Activated CD4-positive, alpha-beta T cell treated with anti-CD3 and anti-CD28 coated beads, Interleukin-2, amount 50 U/mL, for 1 hour (primary cell): ENCODE measurements at places on chromosomes 2 and 18.

DNA sequence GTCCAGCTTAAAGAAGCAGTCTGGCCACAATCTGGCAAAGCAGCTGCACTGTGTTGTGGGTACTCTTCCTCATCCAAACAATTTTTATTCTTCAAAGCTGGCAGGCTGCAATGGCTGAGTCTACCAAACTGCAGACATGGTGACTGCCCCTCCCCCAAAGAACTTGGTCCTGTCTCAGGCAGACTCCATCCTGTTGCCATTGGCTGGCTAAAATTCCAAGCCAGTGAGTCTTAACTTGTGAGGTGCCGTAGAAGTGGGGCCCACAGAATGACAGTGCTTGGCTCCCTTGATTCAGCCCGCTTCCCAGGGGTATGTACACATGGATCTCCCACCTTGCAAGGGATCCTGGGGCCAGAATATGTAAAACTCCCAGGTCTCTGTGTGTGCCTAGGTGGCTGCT, 14.5 kb upstream of the NXPH2 start:
- DNase-seq: no peak

GRCh38 chr2:14867853-14868252, 235.3 kb downstream of the LRATD1 start:
- DNase-seq: no peak

- no peak for DNase-seq
Measured at GRCh38 chr18:58544616-58545337, 84.1 kb downstream of the ALPK2 start.

- no peak for DNase-seq
Measured at GRCh38 chr18:41456831-41457230, 498.2 kb upstream of the PIK3C3 start.

DNA sequence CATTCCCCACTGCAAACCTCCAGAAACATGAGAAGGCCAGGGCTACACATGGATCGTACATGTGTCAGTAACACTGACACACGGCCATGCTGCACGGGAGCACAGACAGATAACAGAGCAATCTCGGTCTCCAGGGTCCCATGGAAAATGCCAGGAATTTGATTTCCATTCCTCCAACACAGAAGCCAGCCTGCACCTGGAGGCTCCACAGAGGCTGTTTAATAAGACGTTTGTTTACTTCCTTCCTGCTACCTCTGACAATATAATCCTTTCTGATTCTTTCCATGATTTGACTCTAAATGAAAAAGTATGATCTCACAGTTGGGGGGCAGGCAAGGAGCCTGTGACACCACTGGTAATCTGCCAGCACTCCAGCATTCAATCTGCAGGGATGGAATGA, 210.9 kb upstream of the DDX18 start:
- DNase-seq: no peak

DNA sequence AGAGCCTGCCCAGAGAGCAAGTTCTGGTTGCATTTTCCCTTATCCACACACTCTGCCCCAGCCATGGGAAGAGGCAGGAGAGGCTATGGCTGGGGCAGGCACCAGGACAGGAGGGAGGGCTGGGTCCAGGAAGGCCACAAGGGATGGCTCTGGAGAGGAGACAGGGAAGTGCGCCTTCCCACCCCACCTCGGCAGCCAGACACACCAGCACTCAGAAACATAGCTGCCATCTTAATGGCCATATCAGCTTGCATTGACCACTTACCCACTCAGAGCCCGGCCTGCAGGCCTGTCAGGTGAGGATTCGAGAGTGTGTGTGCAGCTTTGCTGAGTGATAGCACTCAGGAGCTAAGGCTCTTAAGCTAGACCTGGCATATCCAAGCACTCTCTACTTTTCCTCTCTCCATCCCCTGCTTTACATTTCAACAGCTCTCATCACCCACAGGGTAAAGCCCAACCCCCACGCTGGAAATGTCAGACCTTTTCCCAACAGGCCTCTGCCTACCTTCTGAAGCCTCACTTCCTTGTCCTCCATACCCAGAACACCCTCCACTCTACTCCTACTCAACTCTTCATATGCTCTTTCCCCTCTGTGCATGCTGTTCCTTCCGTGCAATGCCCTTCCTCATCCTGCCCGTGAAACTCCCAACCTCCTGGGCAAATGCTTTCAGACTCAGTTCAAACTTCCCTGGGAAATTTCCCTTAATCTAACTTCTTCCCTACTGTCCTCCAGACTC, 147.9 kb downstream of the TNS1 start:
- DNase-seq: no peak

GRCh38 chr2:172293952-172294351, 133.4 kb upstream of the ITGA6 start:
- no peak for DNase-seq

GRCh38 chr18:12246849-12247808, 7.0 kb upstream of the CIDEA start:
- DNase-seq: no peak

- no peak for DNase-seq
Measured at GRCh38 chr2:239824046-239824694, 201.0 kb downstream of the NDUFA10 start.

DNA sequence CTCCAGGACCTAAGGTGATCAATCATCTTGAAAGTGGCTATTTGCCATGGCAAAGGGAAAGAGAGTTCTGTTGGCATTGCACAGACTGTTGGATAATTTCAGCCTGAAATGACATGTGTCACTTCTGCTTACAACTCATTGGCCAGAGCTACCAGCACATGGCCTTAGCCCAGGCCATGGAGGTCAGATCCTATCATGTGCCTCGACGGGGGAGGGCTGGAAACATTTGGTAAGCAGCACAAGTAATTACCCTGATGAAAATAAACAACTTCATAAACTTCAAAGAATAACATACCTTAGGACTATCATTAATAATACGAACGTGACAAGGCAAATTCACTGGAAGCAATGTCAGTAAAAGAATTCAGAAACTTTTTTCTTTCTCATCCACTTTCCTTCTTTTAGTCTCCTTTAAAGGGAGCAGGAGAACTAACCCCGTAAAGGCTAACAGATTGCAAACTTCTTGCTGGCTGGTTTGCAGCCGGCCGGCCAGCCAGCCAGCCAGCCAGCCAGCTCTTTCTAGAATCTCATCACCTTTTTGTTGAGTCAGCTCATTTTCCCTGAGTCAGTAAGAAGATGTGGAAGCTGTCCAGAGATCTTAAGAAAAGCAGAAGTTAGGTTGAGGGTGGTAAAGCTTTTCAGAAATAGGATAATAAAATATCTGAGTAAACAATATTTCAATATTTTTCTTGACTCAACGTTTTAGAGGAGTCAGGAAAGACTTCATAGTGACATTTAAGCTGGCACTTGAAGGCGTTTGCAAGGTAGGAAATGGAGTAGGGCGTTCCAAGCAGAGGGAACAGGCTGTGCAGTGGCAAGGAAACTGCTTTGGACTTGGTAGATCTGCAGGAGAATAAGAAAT, 31.9 kb downstream of the CNRIP1 start:
- DNase-seq: no peak

DNA sequence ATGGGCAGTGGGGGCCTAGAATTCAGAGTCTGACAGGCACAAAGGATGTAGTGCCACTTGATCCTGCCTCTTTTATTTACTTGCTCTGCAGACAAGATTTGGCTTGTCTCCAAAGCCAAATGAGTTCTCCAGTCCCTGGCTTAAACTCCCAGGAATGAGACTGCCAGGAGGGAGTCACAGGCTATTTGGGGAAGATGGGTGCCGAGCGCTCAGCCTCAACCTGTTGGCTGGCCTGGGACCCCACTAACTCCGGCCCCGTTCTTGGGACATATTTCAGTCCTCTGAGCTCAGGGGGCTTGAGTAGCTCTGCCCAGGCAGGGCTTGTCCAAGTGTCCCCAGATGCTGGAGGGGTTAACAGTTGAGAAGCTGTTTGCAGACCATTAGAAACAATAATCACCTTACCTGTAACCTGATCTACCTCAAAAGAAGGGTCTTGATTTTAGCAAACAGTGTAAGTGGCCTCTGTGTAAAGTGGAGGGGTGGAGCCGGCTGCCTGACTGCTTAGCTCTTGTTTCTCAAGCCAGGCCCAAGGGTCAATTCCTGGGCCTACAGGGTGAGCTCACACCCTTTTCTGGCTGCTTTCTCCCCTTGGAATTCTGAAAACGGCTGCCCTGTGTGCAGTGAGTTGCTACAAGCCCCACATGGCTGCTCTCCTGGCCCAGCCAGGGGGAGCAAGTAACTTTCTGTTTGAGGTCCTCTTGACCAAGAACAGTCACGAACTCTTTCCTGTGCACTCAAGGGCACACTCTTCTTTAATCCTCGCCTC, 27.1 kb upstream of the FZD5 start:
- no peak for DNase-seq

DNA sequence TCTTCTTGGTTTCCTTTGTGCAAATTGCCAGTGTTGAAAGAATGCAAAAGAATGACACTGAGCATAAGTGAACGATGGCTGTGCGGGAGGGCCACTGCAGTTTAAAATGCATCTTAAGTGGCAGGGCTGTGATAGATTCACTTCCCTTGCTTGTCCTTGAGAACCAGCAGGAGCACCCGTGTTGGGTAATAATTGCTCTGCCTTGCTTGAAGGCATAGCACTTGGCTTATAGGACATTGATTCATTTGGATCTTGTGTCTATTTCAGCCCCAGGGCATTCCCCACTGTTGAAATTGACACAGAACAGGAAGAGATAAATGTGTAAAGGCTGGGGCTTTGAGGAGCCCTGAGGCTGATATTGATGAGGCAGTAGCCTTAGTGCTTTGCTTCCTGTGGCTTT, 1003.7 kb upstream of the GYPC start:
- no peak for DNase-seq

DNA sequence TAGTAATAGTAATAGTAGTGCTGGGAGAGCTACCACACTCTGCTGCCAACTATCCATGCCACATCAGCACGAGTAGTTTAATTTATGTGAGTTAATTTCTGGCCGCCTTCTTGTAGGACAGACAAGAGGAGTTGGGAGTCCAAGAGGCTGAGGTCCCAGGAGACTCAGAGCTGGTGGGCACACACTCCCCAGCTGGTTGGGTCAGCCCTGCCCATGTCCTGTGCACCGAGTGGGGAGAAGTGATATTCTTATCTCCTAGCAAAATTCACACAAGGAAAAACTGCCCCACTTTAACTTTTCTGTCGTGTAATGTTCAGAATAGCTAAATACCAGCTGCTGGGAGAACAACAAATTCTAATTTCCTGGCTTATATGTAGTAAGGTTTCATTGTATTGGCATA, 15.2 kb upstream of the MAP4K4 start:
- DNase-seq: no peak

GRCh38 chr18:79384834-79385233, 10.9 kb upstream of the NFATC1 start:
- no peak for DNase-seq

GRCh38 chr2:29447513-29447912, 332.3 kb downstream of the CLIP4 start:
- no peak for DNase-seq

DNA sequence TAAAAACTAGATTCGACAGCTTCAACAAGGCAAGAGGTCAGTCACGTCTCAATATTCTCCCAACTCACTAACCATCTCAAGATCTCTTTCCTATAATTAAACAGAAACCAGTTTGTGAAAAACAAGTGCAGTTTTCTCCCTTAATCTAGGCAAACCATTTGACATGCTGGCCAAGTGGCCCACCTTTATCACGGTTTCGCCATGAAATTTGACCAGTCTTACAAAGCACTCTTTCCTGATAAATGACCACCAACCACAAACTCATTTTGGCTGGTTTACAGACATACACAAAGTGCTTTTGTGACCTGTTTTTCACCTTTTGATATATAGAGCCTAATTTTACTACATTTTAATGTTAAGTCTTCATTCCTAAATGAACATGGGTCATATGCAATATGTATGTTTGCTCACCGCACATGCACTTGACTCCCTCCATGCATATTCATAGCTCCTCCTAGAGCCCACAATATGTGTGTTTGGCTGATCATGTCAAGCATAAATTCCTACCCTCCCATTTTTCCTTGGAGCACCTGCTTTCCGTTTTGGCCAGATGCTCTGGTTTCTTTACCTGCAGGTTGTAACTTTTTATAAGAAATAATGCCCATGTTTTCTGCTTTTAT, 385.1 kb downstream of the RAD51AP2 start:
- no peak for DNase-seq

- no peak for DNase-seq
Measured at GRCh38 chr2:68997401-68997800, 15.6 kb upstream of the ANTXR1 start.

DNA sequence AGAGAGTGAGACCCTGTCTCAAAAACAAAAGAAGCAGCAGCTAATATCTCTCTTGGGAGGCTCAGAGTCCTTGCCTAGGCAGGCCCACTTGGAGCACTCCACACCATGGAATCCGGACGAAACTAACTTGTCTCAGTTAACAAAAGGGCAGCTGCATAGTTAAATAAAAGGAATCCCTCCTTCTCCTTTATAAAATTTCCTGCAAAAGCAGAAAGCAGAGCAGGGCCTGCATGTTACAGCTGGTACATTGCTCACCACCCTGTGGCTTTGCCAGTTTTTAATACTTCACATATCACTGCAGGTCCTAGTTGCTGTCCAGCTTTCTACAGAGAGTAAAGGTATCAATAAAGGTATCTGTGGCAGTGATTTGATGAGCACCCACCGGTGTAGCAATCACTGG, 93.6 kb downstream of the ASAP2 start:
- DNase-seq: no peak

DNA sequence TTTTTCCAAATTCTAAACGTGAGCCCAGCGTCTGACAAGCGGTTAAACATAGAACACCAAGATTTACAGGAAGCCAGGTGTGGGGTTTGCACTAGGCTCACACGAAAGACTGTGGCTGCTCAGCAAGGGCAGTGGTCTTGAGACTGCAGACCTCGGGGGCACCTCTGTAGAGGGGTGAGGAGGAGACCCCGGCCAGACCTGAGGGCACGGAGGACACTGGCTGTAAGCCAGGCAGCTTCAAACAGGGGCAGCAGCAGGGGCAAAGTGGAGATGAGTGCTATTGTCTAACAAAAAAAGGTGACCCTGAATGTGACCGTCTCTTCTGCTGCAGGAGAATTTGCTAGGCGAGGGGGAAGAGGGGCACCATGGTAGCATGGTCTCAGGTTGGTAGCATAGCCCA, 140.3 kb downstream of the CYP26B1 start:
- no peak for DNase-seq

DNA sequence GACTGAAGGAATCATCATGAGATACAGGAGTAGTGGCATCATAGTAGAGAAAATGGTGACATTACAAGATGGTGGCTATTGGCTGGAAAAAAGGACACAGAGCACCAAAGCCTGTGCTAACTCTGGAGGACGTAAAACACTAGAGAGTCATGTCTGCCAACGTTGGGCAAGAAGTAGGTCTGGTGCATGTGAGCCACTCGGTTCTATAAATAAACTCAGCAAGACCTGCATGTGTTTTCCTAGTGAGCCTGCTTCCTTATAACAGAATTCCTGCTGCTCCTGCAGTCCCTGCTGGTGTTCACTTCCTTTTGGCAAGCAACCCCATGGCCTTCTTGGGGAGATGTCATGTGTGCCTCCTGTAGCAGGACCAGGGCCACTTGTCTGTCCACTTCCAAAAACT, 325.2 kb downstream of the OSR1 start:
- DNase-seq: no peak

- DNase-seq: no peak
Measured at GRCh38 chr18:10558243-10558966, 32.6 kb downstream of the NAPG start.

DNA sequence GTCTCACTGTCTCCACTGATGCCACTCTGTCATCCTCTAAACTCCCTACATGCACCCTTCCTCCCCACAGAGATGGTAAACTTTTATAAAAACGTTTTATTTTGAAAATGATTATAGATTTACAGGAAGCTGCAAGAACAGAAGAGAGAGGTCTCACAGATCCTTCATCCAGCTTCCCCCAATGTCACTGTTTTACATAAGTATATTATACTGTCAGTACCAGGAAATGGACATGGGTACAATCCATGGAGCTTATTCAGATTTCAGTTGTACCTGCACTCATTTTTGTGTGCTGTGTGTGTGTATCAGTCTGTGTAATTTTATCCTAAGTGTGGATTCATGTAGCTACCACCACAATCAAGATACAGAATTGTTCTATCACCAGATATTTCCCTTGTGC, 46.7 kb upstream of the FOXI3 start:
- no peak for DNase-seq
